GM19239 (cell line): ENCODE measurements at places on chromosomes 16 and 17.

GRCh38 chr16:89955001-89955685 lies 6.6 kb downstream of the DEF8 start:
- DNase-seq: no peak

DNA sequence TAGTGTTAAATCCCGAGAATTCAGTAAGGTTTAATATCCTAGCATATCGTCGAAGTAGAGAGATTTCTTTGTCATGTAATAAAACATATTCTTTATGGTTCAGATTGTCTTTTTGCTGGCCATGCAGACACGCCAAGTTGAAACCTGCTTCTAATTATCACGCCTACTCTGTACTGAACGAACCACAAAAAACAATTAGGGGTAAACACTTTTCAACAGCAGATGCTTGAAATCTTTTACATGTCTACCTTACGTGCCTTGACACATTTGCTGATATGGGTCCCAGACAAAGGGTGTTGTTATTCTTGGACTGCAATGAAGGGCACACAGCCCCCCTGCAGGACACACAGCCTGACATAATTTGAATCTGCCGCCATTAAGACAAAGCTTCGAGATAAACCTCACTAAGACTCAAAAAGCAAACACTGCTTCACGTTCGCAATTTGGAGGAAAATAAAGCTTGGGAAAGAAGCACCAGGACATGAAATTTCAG lies 13.3 kb downstream of the WIPI1 start:
- DNase-seq: no peak

- no peak for DNase-seq
Observed at GRCh38 chr16:49469930-49470451, 96.4 kb downstream of the C16orf78 start.

- DNase-seq: no peak
Observed at GRCh38 chr16:55909876-55910275, 34.7 kb upstream of the CES5A start.

GRCh38 chr16:11080999-11081630 lies 136.8 kb downstream of the CLEC16A start:
- no peak for DNase-seq

DNA sequence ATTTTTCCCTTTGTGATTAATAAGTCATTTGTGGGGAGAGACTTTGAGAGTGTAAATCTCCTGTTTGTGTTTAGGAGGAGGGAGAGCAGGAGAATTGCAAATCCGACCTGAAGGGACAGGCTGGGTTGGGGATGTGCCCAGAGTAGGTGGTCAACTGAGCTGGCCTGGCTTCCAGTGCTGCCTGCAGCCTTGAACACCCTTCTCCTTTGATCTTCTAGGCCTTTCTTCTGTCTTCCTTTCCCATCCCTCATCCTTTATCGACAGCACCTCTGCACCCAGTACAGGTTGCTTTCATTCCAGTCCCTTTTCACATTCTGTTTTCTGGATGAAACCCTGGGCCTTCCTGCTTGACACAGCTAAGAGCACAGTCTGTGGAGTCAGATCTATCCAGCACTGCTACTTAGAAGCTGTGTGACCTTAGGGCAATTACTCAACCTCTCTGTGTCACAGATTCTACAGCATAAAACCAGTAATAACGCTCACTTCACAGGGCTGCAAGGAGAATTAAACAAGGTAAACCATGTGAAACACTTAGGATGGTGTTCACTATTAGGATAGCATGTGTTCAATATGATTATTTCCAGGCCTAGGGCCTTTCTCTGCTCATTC lies 1.0 kb upstream of the CSNK2A2 start:
- DNase-seq: no peak

DNA sequence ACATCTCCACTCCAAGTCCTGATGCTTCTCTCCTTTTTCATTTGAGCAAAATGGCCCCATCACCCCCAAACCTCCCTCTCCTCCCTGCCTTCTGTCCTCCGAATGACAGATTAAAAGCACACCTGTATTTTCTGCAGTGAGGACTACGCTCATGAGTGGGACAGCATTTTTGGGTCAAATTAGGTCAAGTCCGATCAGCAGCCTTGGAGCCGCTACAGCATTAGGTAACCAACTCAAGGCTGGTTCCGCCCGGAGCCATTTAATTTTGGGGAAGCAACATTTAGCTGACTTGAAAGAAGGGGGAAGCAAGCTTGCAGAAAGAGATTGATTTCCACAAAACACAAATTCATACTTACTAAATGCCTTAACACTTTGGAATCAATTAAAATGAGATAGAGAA lies 324.1 kb upstream of the CDH5 start:
- DNase-seq: no peak

- DNase-seq: no peak
Observed at GRCh38 chr17:46175891-46176290, 17.3 kb downstream of the KANSL1 start.

DNA sequence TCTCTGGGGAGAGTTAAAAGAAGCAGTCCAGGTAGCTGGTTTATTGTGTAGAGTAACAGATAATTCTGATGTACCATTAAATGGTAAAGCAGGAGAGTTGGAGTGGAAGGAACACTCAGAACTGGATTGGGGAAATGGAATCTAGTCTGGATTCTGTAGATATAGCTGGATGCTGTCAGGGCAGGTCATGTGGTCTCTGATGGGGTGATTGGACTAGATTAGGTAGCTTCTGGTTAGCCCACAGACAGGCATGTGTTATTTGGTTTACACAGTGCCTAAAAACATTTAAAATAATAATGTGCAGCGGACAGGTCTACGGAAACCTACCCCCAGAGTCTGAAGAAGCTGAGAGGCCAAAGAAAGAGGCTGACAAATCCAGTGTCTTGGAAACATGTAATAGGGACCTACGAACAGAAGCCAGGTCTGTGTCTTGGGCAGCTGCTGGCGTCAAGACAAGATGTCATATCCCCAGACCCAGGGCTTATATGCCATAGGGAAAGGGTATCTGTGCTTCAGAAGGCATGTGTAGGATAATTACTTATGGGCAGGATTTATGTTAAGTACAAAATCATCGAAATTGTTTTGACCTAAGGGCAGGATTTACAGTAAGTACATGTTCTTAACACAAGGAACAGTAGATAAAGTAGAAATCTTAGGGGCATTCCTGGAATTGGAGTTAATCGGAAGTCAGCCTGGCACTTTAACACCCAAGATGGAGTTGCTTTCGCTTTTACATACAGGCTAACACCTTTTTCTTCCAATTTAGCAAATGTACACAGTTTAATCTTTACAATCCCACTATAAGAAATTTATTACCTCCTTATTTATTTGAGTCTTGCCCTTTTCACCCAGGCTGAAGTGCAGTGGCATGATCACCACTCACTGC lies 12.4 kb downstream of the LUC7L3 start:
- no peak for DNase-seq

- DNase-seq: peak; percentile 42
Observed at GRCh38 chr17:35051183-35051578, 12.3 kb downstream of the RFFL start.

DNA sequence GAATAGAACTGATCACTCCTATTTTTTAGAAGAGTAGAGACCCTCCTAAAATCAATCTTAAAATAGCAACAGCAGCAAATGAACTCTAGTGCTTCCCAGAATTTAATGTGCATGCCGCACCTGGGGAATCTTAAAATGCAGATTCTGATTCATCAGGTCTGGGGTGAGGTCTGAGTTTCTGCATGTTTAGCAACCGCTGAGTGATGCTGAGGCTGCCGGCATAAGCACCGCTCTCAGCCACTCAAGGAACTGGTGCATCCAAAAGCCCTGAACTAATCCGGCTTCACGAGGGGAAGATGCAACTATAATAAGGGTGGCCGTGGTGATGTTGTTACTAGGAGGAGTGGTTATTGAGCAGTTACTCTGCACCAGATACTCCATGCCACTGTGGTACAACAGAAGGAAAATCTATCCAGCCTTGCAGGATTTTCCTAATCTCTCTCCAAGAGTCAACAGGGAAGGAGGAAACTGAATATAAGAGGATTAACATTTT lies 19.7 kb downstream of the SDK2 start:
- DNase-seq: no peak

- DNase-seq: no peak
Observed at GRCh38 chr17:54307351-54307750, 484.6 kb downstream of the KIF2B start.

DNA sequence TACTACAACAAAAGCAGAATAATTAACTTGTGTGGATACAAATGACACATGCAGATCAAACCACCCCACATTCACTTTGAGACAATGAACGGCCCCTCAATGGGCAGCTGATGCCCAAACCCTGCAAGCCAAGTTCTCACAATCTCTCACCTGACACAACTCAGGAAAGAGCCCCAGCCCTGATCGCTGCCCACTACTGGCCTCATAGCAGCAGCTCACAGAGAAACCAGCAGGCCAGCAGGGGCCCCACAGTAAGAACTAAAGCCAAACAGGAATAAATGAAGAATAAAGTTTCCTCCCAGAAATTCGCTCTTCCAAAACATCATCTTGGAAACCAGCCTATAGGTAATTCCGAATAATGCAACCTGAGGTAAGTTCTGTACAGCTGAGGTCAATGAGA lies 7.7 kb downstream of the AKTIP start:
- no peak for DNase-seq

GRCh38 chr16:5193861-5194260 lies 96.3 kb upstream of the EEF2KMT start:
- DNase-seq: no peak

DNA sequence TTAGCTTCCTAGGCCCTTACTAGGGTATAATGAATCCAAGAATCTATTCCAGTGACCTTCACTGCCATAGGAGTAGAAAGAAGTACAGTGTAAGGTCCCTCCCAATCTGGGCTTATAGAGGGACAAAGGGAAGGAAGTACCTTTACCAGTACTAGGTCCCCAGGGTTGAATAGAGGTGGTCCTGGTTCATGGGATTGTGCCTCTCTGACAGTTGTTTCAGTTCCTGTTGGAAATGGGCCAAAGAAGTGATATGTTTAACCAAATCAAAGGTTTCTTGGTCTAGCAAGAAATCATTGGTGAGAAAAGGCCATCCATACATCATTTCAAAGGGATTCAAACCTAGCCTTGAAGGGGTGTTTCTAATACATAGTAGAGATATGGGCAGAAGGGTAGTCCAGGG lies 16.0 kb upstream of the ZNHIT3 start:
- DNase-seq: no peak

- peak; percentile 57 for DNase-seq
Observed at GRCh38 chr17:9414471-9414870, 161.1 kb downstream of the STX8 start.

- no peak for DNase-seq
Observed at GRCh38 chr16:84756830-84757229, 57.0 kb downstream of the USP10 start.

DNA sequence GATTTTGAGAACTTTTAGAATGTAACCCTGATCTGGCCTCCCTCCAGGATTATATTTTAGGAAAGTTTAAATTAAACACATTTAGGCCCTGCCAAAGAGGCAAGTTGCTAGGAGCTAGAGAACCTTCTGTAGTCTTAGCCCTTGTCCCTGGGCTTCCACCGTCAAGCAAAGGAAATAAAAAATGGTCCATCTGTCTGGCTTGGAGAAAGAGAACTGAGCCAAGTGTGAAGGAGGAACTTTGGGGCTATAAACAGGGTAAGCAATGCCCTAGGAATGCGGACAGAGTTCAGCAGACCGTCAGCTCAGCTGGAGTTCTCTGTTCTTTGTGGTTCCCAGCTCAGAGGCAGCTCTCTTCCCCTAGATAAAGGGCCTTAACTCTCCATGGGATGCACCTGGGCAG lies 29.6 kb downstream of the RCVRN start:
- no peak for DNase-seq

GRCh38 chr17:56021681-56022190 lies 131.5 kb upstream of the ANKFN1 start:
- no peak for DNase-seq

DNA sequence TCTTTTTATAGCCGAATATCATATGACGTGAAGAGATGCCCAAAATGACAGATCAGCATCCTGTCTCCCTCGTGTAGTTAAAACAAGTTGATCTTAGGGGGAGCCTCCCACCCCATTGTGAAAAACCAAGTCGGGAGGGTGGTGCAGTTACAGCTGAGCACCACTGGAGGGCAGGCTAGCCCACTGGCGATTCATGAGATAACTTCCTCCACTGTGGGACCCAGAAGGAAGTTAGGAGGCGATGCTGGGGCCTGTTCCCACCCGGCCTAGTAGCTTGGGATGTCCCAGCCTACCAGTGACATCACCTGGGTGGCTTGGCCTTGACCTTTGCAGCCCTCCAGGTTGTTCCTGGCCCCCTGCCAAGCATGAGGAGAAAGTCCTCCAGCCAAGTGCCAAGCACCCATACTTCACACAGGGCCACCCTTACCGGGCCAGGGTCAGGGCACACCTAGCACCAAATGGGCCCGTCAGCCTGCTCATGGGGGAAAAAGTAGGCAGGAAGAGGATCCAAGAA lies 8.1 kb upstream of the CPNE2 start:
- DNase-seq: peak; percentile 83

DNA sequence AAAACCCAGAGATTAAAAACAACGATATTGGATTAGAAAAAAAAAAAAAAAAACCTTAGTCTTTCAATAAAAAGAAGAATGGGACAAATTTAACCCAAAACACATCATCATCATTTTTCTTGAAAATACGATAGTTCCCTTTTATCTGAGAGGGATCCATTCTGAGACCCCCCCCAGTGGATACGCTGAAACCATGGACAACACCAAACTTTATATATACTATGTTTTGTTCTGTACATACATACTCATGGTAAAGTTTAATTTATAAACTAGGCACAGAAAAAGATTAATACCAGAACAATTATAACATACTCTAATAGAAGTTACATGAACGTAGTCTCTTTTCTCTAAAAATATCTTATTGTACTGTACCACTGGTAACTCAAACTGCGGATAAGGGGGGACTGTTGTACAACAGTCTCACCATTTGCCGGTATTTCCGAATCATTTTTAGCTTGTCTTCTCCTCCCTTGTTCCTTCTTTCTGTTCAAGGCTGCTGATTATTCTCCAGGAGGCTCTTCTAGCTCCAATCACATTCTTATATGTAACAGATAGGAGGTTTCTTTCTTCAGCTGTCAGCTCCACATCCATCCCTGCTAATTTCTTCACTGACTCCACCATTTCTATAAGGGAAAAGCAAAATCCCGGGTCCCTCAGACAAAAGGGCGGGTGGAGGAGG lies 37.0 kb downstream of the RNF135 start:
- no peak for DNase-seq

DNA sequence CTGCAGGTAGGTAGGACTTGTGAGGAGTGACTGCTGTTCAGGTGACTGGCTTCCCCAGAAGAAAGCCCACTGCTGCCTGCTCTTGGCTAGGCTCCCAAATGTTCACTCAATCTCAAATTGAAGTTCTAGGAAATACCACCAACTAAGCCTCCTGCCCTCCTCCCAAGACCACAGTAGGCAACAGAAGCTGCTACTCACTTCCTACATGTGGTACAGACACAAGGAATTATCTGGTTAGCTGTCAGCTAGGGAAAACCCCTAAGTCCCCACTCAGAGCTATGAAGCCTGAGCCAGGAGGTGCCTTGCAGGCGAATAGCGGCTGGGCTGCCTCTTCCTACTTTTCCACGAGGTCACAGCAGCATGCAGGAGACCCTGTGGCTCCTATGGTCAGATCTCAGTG lies 4.9 kb downstream of the FBXO39 start:
- DNase-seq: no peak
